Activated effector memory CD4-positive, alpha-beta T cell treated with anti-CD3 and anti-CD28 coated beads, Interleukin-2, amount 50 U/mL, for 16 hours (primary cell): ENCODE measurements at places on chromosomes 2 and 18.

GRCh38 chr2:207777124-207777523, 7.4 kb upstream of the FZD5 start:
- DNase-seq = no peak

GRCh38 chr2:59677158-59677557, 876.3 kb downstream of the BCL11A start:
- DNase-seq = no peak

DNA sequence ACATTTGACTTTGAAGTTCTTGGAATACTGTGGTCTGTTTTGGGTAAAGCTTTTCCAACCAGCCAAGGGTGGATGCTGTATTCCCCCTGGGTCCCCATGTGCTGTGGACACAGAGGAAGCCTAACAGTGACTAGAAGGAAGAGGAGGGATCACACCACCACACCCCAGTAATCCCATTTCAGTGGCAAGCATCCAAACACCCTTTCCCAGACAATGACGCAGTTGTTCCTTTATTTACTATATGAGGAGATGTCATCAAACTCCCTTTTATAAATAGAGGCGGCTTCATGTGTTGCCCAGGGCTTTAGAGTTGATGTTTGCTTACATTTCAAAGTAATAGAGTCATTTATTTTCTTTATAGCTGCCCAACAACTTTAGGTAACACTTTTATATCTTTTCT, 959.4 kb upstream of the GYPC start:
- no peak for DNase-seq

DNA sequence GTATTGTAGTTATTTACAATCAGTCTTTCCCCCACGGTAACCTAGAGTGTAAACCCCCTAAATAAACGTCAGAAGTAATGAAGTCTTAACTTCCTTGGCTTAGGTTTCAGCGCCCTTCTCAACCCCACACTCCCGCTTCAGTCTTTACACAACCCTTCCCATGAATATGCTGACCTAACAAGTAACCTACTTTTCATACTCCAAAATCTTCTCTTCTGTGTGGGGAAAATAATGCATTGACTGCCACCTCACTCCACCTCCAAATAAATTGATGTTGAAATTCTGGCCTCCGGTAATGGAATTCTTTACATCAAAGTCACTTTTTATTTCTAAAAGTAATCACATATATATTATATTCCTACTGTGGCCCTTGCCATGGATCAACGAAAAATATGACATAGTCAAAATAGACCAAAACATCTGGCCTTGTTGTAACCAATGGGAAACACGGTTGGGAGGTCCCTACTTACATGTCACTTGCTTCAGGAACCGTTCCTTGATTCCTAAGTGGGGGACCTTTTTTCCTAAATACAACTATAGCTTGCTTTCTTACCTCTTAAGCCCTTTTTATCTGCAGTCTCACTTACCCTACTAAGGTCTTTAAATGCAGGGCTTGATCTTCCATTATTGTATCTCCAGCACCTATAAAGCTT, 961 bp downstream of the GEN1 start:
- no peak for DNase-seq
